ENCODE measurements at places on chromosomes 2 and 18. TPM values are rescaled to one million over a fixed set of nuclear protein-coding genes. Genes with fewer than 3 reads are reported as not detected.
A peak's percentile ranks its signal among the peaks of the same experiment; 100 is the strongest.

GRCh38 chr2:20184067-20184938 lies 40.6 kb downstream of the SDC1 start:
- peak; percentile 10 for DNase-seq

TMEM247 gene
- total RNA-seq, result not detected

DNA sequence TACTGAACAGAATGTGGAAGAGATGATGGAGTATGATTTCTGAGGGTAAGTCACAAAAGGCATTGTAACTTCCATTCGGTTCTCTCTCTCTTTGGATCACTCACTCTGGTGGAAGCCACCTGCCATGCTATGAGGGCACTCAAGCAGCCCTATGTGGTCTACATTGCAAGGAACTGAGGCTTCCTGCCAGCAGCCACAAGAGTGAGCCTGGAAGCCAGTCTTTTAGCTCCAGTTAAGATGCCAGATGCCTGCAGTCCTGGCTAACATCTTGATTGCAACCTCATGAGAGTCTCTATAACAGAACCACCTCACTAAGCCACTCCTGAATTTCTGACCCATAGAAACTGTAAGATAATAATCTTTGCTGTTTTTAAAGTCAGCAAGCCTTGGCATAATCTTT lies 935.7 kb downstream of the LRP1B start:
- DNase-seq, result no peak

CDCA7 gene
- total RNA-seq, result 0.96 TPM

- no peak for DNase-seq
Observed at GRCh38 chr18:55343396-55344073, 244.5 kb downstream of the TCF4 start.

MAPK4 gene
- 21.7 TPM for total RNA-seq

DNA sequence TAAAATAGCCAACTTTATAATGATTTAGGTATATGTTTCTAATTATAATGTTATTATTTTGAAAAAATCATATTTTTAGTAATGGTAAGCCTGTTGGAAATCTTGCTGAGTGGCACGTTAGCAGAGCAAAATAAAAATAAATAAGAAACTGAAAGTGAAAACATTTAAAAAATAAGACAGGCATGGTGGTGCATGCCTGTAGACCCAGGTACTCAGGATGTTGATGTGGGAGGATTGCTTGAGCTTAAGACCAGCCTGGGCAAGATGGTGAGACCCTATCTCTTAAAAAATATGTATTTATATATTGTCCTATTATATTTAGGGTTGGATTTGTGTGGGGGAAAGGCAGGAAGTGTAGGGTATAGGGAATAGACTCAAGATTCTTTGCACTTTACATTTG lies 15.8 kb upstream of the ANKRD12 start:
- DNase-seq, result no peak

GRCh38 chr18:12325726-12326245 lies 17.7 kb downstream of the TUBB6 start:
- DNase-seq, result no peak

DNA sequence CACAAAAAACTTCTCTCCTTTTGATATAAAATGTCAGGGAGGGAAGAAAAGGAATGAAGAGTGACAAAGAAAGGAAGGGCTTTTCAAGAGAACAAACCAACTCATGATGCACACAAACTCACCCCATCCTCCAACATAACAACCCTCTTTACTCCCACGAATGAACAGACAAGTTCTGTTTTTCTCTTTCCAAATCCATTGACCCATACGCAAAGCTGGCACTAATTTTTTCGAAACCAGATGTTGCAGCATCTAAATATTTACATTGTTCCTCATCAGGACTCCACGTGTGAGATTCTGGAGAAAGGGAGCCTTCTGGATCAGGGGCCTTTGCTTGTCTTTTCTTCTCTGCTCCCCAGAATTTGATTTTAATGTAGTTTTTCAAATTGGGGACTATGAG lies 143.3 kb upstream of the BCL2L11 start:
- no peak for DNase-seq

- DNase-seq, result no peak
Observed at GRCh38 chr2:62370321-62371250, 135.4 kb downstream of the TMEM17 start.

ZSWIM2 gene
- total RNA-seq, result not detected

PAIP2B gene
- 76.6 TPM for total RNA-seq

HTR2B gene
- total RNA-seq, result 1.5 TPM

GRCh38 chr2:218261423-218262236 lies 815 bp downstream of the GPBAR1 start:
- no peak for DNase-seq
